Upper lobe of left lung (tissue), 6 donors: ENCODE measurements at places on chromosomes 11 and 22. TPM values are rescaled to one million over a fixed set of nuclear protein-coding genes. Genes with fewer than 3 reads are reported as not detected.

GSTT2B gene
- total RNA-seq: 2.8 TPM

CALCB gene
- total RNA-seq: 1.0 TPM

MCAT gene
- 20.1 TPM for total RNA-seq

NLRP14 gene
- 1.0 TPM for total RNA-seq

WT1 gene
- 0.77 TPM for total RNA-seq

OR51E1 gene
- not detected for total RNA-seq

FERMT3 gene
- 71.4 TPM for total RNA-seq

SAA4 gene
- not detected for total RNA-seq

GSTP1 gene
- total RNA-seq: 1,134 TPM

EMID1 gene
- 8.0 TPM for total RNA-seq

SMTNL1 gene
- total RNA-seq: not detected

TIMM8B gene
- 50.7 TPM for total RNA-seq

NEFH gene
- not detected for total RNA-seq

CLDN5 gene
- total RNA-seq: 198 TPM

LARGE1 gene
- 20.2 TPM for total RNA-seq

KRTAP5-8 gene
- total RNA-seq: 7.3 TPM

MN1 gene
- total RNA-seq: 1.0 TPM

UCP3 gene
- total RNA-seq: 2.5 TPM

KCTD14 gene
- 22.0 TPM for total RNA-seq

OMP gene
- not detected for total RNA-seq
